ENCODE measurements at places on chromosomes 1 and 21.

DNA sequence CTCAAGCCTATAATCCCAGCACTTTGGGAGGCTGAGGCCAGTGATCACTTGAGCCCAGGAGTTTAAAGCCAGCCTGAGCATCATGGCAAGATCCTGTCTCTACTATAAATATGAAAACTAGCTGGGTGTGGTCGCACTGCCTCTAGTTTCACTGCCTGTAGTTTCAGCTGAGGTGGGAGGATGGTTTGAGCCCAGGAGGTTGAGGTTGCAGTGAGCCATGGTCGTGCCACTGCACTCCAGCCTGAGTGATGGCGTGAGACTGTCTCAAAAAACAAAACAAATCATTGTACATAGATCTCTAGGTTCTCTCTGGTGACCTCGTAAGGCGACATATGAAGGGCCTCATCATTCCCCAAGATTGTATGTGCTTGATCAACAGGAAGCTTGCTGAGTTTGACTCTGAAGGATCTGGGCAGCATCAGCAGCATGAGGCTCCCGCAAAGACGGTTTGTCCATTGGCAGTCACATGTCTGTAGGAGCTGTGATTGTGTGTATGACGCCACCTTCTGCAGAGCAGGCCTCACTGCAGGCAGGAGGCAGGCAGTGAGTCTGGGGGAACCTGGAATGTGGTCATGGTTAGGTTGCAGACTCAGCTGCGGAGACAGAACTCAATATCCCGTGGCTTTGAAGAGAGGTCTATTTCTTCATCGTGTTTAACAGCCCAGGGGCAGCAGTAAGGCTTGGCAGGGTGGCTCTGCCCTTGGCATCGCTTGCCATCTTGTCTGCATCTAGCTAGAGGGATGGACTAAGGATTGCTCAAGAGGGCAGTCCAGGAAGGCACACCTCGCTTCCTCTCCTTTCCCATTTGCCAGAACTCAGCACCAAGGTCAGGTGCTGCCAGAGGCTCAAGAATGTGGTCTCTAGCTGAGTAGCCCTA, 14.0 kb downstream of the ATP5PO start:
- DNase-seq, result no peak

- DNase-seq, result no peak
These were observed 14.3 kb downstream of the CEPT1 start for GRCh38 chr1:111154021-111154999.

DNA sequence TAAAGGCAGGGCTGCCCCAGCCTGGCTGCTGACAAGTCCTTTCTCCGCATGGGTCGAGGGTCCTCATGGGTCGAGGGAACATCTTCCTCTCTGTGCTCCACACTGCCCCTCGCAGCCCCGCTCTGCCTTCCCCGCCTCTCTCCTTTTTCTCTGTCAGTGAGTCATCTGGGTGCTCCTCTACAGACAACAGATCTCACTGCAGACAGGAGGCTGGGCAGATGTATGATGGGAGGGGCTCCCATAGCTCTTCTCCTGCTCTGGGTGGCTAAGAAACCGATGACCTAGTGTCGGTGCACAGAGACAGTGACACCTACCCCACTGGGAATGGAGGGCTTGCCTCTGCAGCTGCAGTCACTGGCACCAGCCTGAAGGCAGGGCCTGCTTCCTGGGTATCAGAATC, 5.5 kb downstream of the KCNA10 start:
- no peak for DNase-seq

GRCh38 chr21:28655471-28655870, 337.2 kb downstream of the LTN1 start:
- DNase-seq, result no peak

DNA sequence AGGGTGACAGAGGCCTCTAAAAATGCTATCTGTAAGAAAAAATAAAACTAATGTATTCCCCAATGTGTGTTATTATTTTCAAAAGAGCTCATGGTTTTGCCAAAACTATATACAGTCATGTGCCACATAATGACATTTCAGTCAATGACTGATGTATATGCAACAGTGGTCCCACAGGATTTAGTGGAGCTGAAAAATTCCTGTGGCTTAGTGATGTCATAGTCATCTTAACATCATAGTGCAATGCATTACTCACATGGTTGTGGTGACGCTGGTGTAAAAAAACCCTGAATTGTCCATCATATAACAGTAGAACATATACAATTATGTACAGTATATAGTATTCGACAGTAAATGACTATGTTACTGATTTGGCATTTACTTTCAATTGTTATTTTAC, 172.4 kb downstream of the CACNA1E start:
- no peak for DNase-seq

DNA sequence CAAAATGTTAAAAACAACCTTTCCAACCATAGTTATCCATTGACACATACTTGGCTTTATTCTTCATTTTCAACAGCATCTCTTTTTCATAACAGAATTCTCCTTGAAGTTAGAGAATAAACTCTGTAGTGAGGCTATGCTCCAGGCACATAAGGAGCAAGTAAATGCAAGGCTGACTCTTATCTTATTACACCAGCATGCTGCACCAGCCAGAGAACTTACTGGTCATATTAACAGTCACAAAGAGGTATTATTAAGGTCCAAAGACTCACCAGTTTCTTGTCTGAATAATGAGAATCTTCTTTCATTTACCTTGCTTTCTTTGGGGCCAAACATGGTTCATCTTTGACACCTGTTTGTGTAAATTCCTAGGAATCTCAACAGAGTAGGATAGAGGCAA, 71.3 kb upstream of the IVNS1ABP start:
- no peak for DNase-seq

DNA sequence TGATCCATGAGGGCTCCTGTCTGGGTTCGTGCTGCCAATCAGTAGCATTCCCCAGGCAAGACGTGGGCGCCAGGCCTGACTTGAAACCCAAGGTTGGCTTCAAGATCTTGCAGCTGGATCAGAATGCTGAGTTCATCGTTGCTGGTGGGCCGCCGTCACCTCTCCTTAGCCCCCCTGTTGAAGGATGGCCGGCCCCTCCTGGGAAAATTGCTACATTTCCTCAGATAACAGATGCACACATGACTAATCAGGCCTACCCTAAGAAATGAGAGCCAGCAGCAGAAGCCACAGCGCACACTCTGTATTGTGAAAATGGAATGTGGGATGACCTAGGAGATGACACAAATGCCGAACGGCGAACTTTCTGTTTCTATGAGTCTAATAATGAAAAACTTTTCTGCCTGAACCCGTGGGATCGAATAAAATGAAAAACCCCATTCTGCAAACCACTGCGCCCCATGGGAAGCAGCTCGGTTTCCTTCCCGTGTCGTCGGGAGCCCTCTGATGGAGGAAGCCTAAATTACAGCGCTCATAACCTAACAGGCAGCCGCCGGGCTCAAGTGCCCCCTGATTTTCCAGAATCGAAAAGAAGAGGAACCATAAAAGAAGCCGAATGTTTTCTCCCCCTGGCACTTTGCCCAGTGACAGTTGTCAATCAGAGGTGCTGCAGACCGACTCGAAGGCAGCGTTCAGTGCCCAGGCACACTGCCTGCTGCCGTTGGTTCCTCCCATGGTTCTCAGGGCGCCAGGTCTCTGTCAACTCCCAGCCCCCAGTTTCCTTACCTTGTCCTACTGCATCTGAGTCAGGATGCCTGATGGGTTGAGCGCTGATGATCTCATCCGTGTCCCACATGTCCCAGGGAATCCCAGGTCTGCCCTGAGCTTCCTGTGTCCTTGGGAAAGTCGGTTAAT, 38.2 kb upstream of the H6PD start:
- peak; percentile 18 for DNase-seq

- no peak for DNase-seq
These were observed 10.2 kb downstream of the AJAP1 start for GRCh38 chr1:4664606-4665005.

- no peak for DNase-seq
These were observed 15.4 kb downstream of the TRABD2B start for GRCh38 chr1:47981667-47982350.

Measured in stimulated activated CD8-positive, alpha-beta memory T cell treated with anti-CD3 and anti-CD28 coated beads, Interleukin-4, amount 100 ng/mL, for 4 hours (primary cell).